ENCODE measurements at places on chromosomes 3 and 15. TPM values are rescaled to one million over a fixed set of nuclear protein-coding genes. Genes with fewer than 3 reads are reported as not detected.

Gene PAK6
- not detected for total RNA-seq

- DNase-seq: no peak
These were observed 32.5 kb upstream of the TBL1XR1 start for GRCh38 chr3:177229791-177230190.

Gene SEMA3F
- 16.2 TPM for total RNA-seq

Gene SPSB4
- 1.2 TPM for total RNA-seq

GRCh38 chr15:84001037-84001436 is 234.5 kb upstream of the GOLGA6L4 start:
- peak; percentile 50 for DNase-seq

DNA sequence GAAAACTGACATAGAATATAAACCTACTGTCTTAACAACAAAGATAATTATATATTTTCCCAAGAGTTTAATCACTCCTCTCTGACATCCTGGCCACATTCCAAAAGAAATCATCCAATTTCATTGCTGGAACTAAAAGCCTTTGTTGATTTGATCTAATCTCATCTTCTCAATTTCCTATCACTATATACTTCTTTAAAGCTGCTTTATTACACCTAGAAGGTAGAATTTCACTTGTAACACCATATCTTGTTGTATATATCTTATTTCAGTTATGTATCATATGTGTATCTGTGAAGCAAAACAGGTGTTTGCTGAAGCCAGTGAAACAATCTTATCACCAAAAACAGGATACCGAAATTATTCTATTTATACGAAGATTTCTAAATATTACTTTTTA is 740.2 kb downstream of the ROBO1 start:
- DNase-seq: no peak

Gene DUOXA2
- not detected for total RNA-seq

Gene MYH15
- 0.17 TPM for total RNA-seq

Gene CMTM8
- total RNA-seq: 3.7 TPM

DNA sequence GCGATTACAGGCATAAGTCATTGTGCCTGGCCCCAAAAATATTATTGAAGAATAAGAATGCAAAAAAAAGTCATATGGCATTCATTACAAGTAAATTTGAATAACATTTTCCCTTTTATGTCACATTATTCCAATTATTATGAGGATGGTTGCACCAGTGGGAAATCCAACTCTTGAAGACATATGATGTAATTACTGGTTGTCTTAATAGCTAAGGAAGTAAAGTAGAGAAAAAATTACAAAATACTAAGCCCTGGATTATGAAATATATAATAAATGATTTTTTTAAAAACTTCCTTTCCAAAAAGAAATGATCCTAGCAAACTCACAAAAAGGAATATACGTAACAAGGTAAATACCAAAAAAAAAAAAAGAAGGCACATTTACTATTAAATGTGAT is 98.9 kb downstream of the FMN1 start:
- no peak for DNase-seq

GRCh38 chr3:68306571-68306970 is 625.8 kb downstream of the TAFA4 start:
- no peak for DNase-seq

DNA sequence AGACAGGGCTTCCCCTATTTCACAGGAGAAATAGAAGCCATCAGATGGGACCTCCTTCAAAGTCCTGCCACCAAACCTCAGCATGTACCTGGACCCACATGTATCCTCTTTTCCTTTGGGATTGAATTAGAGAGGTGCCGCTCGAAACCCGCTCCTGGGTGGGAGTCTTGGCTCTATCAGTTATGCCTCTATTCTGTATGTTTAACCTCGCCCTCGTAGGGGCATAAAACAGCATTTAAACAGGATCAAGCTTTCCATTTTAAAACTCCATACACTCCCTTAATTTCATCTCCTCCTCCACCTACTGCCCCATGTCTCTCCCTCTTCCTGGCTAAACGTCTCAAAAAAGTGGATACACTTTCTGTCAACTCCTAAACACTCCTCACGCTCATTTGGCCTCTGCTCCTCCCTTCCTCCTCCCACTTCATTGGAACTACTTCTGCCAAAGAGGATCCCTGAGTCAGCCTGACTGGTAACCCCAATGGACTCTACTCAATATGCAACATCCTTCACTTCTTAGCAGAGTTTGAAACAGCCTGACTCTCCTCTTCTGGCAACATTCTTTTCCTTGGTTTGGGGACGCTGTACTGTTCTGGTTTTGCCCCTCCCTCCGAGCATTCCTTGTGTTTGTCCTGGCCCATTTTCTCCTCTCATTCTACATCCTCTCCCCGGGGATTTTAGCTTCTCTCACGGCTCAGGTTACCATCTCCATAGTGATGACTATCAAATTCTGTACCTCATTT is 23.0 kb upstream of the MUC20 start:
- peak; percentile 93 for DNase-seq

DNA sequence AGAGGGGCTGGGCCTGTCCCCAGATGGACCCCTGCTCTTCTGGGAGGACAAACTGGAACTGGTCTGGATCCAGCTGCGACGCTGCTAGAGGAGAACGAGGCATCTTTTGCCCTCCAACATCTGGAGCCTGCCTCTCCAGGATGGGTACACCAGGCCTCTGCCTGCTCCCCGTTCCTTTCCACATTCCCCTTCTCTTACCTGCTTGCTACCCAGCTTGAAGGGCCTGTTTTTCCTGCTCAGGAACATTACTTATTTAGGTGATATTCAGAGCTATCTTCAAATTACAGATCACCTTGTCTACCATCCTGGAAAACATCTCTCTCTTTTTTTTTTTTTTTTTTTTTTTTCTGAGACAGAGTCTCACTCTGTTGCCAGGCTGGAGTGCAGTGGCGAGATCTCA is 64.0 kb downstream of the CHRD start:
- no peak for DNase-seq

Gene PRSS50
- not detected for total RNA-seq

Gene ECE2
- 0.66 TPM for total RNA-seq

Gene C3orf49
- not detected for total RNA-seq

Gene SLC9C1
- not detected for total RNA-seq

Gene CPNE4
- 0.52 TPM for total RNA-seq

- no peak for DNase-seq
These were observed 102.8 kb downstream of the LPP start for GRCh38 chr3:188256758-188257157.

GRCh38 chr3:113626503-113627371 is 69.7 kb downstream of the USF3 start:
- no peak for DNase-seq

- no peak for DNase-seq
These were observed 20.5 kb upstream of the MINDY4B start for GRCh38 chr3:150925751-150926201.

- no peak for DNase-seq
These were observed 42.5 kb upstream of the RFX7 start for GRCh38 chr15:56286213-56286612.

- no peak for DNase-seq
These were observed 220.1 kb downstream of the P3H2 start for GRCh38 chr3:189900578-189900977.

Gene PIK3CA
- total RNA-seq: 34.3 TPM

DNA sequence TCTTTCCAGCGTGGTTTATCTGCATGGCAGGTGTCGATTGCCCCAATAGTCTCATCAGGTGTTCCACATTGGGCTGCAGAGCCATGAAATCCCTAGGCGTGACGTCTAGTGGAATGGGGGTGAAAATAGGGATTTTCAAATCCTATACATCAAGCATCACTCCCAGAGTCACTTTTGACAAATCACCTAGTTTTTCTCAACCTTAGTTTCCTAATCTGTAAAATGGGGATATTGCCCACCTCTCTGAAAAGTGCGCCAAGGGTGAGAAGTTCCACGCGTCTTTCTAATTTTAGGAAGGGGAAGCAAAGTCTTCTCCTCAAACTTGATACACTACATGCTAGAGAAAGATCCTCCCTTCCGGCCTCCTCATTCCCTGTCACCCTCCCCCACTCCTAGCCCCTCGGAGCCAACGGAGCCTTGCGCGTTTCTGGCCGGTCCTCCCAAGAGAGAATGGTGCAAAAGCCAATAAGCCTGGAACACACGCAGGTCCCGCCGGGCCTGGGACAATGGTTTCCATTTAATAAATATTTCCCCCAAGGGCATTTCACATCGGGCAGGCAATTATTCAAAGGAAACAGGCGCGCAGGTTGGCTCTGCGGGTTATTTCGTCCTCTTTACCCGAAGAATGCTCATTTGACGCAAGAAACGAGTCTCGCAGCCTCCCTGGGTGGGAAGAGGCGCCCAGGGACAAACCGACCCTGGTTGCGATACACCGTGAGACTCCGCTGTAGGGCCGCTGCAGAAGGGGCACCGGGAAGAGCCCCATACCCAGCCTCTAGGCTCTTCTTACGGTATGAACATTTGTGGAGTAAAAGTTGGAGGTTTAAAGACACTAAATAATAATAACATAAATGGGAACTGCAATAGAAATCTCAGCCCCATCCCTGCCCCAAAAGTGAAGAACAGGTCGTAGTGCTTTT is 1.2 kb upstream of the SOX14 start:
- peak; percentile 55 for DNase-seq

Gene CA12
- 8.7 TPM for total RNA-seq

DNA sequence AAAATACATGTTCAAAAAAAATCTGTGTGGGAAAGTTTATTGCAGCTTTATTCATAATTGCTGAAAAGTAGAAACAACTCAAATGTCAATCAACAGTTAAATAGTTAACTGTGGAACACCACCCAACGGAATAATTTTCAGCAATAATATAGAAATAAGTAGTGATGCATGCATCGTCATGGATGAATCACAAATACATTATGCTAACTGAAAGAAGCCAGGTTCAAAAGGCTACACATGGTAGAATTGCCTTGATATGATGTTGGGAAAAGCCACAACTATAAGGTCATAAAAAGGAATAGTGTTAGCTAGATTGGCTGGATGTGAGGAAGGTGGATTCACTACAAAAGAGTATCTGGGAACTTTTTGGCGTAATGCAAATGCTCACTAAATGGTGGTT is 82.0 kb downstream of the GMNC start:
- no peak for DNase-seq

Gene UBA5
- 42.2 TPM for total RNA-seq

DNA sequence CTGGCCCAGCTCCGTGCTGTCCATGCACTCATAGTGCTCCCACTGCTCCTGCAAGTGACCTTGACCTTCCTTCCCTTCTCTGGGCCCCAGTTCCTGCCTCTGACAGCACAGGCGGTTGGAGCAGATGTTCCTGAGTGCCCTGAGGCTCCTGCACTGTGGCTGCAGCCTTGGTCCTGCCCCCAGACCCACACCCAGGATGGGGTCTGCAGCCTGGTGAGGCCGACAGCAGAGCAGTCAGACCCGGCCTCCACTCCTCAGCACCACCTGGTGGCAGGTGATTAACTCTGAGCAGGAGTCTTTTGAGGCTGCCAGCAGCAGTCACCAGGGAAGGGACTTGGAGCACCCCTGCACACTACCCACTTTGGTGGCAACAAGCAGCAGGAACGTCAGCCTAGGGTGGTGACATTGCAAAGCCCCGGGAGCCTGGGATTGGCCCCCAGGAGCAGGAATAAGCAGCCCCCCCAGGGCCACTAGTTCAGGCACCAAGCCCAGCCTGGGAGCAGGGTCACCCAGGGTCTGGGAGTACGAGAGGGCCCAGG is 64.6 kb downstream of the CYP11A1 start:
- no peak for DNase-seq

DNA sequence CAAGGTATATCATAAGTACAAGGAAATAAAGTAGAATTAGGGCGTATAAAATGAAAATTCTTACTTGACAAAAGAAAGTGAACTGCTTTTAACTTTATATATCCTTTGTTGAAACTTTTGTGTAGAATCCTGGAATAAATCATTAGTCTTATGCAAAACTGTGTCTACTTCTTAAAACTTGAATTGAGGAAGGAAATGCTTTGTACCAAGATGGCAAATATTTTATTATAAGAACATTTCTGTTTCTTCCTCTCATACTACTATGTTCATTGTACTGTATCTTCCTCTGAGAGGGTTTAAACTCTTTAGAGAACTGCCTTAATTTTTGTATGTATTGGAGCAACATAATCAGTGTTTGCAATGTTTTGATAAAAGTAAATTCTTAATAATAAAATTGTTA is 42.0 kb downstream of the RASA2 start:
- DNase-seq: no peak

- no peak for DNase-seq
These were observed 4.0 kb upstream of the ITPKA start for GRCh38 chr15:41489641-41490040.

DNA sequence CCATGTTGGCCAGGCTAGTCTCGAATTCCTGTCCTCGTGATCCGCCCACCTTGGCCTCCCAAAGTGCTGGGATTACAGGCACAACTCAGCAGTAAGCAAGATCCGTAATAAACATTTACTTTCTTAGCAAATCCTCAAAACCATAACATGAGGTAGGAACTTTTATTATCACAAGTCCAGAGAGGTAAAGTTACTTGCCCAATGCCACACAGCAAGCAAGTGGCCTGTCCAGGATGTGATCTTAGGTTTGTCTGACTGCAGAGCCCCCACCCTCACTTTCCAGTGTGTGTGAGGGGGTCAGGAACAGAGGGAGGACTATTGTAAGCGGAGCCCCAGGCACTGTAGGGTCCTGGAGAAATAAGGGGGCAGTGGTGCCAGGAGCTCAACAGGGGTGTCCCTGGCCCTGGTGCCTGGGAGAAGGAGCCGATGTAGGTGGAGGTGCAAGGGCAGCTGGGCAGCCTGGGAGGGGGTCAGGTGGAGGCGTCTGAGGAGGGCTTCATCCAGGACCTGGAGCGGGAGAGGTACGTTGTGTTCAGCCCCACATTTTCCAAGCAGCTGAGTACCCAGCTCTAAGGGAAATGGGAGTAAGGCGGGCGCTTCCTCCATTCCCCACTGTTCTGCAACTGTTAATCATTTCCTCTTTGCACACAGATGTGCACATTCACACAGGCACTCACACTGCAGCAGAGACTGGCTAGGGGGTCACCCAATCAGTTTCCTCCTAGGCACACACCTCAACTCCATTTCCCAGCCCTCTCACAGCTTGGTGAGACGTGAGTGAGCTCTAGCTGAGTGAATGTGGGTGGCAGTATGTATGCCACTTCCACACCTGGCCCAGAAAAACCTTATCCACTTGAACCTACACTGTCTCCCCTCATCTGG is 5.9 kb downstream of the RPUSD3 start:
- DNase-seq: no peak

DNA sequence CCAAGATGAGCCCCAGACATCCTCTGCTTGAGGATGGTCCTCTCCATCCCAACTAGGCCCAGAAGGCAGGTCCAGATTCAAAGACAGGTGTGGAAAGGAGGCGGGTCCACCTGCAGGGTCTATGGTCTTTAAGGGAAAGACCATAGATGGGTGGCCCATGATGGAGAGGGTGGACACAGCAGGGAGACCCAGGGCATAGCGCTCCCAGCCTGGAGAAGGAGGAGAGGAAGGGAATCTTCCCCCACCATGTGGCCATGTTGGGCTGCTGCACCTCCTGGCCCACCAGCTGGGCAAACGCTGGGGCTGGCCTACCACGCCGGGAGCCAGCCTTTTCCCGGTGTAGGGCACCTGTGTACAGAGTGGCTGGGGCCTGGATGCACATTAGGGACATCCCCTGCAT is 265.2 kb upstream of the TLE3 start:
- no peak for DNase-seq

Data from esophagus muscularis mucosa (tissue), 4 donors.